Left lung (tissue), 14 donors: ENCODE measurements at places on chromosomes 4 and X. TPM values are rescaled to one million over a fixed set of nuclear protein-coding genes. Genes with fewer than 3 reads are reported as not detected.

DNA sequence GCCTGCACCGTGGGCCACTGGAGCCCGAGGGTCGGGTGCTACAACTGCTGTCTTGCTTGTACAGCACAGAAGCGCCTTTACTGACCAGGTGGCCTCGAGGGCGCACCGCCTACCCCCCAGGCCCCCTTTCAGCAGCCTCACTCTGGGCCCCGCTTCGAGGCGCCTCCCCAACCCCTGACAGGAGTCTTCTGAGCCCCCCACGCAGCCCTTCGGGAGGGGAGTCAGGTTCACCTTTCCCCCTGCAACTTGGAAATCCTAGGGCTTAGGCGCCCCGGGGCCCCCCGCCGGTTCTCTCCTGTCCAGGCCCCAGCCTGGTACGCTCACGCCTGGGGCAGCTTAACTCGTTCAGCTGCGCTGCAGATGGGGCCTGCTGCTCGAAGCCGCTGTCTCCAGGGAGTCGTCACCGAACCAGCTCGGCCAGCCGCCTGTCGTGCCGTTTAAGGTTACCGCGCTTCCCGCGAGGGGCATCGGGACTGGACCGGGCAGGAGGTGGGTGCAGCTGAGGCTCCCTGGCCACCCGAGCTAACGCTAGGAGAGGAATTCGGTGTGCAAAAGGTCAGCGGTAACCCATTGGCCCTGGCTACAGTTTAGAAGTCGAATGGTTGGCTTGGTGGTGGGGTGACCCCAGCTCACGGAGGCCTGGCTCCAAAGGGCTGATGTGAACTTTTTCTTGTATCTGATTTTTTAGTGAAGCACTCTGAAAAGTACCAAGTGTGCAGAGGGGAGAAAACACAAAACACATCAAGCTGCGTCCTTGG is 58.9 kb upstream of the BCOR start:
- DNase-seq = no peak

The APLN gene
- polyA plus RNA-seq = 4.7 TPM

- no peak for DNase-seq
These were observed 208.1 kb upstream of the ADGRL3 start for GRCh38 chr4:60992037-60992436.

- no peak for DNase-seq
These were observed 57.3 kb downstream of the AGA start for GRCh38 chr4:177384856-177385397.

- no peak for DNase-seq
These were observed 112.5 kb downstream of the RASGEF1B start for GRCh38 chr4:81359207-81359606.

DNA sequence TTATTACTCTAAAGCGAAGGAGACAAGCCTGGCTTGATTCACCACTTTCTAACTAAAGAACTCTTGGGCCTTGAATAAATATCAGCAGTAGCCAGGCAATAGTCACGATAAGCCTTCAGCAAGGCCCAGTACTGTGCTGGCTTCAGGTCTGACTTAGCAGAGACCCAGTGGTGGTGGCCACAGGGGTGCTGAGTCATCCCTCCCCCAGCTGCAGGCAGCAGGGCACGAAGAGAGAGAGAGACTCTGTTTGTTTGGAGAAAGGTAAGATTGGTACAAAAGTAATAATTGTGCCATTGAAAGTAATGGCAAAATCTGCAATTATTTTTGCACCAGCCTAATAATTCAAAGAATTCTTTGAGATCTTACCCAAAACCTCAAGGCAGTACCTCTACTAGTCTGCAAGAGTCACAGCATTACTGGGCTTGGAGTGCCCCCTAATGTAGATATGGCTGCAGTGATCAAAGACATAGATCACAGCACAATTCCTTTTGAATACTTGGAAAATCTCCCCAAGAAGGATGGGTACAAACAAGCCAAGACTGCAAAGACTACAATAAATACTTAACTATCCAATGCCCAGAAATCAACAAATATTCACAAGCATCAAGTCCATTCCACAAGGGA is 159.5 kb upstream of the USP38 start:
- DNase-seq = no peak

The PPARGC1A gene
- 3.8 TPM for polyA plus RNA-seq

GRCh38 chrX:53093177-53093655 is 726 bp upstream of the KANTR start:
- peak; percentile 93 for DNase-seq

DNA sequence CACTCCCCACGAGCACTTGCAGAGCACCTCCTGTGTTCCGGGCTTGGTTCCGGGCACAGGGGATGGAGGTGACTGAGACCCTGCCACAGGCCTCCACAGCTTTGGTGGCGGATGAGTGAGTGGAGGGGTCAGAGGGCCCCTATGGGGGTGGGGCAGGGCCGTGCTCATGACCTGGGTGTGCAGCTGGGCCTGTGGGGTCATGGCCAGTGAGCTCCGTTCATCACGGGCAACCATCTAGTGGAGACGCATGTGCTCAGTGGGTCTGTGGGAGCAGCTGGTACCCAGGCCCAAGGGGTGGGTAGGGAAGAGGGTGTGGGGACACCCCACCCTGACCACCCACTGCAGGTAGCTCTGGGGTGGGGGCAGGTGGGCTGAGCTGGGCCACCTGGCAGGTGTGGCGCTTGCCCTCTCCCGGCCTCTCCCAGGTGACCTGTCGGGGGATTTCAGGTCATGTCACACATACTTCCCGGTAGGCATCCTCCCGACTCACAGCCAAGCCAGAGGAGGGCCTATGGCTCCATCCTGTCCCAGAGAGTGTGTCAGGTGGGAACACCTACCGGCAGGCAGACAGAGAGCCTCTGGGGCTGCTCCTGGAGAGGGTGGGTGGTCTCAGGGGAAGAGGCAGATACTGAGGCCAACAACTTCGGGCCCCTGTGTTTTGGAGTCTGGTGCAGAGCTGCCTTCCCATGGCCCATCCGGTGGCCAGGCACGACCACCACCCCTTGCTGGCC is 3.6 kb downstream of the PSAPL1 start:
- DNase-seq = no peak

- no peak for DNase-seq
These were observed 153.7 kb upstream of the BMP3 start for GRCh38 chr4:80876810-80877209.

DNA sequence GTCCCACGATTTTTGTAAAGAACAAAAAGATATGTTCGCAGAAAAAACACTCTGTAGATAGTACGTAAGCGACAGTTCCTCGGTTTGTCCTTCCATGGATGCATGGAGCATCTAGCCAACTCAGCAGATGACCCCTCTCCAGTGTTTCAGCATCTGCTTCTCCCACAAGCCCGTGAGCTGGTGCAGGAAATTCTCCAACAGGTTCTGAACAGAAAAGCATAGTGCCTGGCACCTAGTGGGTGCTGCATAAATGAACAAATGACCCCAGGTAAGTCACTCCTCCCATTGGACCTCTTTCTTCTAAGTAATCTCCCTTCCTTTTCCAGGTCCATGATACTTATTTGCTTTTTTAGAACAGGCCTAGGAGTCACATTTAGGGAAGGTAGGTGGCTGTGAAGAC is 966 bp upstream of the KIAA0232 start:
- no peak for DNase-seq
